Progenitor cell of endocrine pancreas (in vitro differentiated cells): ENCODE measurements at places on chromosomes 7 and 10. TPM values are rescaled to one million over a fixed set of nuclear protein-coding genes. Genes with fewer than 3 reads are reported as not detected.

TMEM243 gene
- 15.9 and 16.6 TPM in 2 replicates for total RNA-seq

GRCh38 chr10:35000936-35001335 lies 89.2 kb downstream of the CUL2 start:
- no peak for DNase-seq

- no peak for DNase-seq
Observed at GRCh38 chr7:65233409-65234034, 140.1 kb upstream of the ZNF92 start.

JAKMIP3 gene
- total RNA-seq, result 0.17 and 0.27 TPM in 2 replicates

DNA sequence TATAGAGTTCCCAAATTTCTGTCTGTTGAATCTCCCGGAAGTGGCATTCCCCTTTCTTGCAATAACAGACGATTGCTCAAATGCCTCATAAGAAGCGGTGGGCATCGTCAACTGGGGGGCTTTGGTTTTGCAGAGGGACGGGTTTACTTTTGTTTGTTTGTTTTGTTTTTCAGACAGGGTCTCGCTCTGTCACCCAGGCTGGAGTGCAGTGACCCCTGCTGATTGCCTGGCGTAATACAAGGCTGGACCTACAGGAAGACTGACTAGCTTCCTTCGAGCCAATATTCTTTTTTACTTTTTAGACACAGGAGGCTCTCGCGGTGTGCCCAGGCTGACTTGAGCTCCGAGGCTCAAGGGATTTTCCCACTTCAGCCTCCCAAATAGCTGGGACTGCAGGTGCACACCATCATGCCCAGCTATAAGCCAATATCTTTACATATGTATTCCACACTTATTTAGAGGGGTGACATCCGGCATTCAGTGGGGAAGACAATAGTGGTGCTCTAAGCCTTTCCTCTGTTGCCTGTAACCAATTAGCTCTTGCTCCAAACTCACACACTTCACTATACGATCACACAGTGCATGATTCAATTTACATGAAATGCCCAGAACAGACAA lies 58.1 kb downstream of the FHIP2A start:
- DNase-seq, result no peak

DNA sequence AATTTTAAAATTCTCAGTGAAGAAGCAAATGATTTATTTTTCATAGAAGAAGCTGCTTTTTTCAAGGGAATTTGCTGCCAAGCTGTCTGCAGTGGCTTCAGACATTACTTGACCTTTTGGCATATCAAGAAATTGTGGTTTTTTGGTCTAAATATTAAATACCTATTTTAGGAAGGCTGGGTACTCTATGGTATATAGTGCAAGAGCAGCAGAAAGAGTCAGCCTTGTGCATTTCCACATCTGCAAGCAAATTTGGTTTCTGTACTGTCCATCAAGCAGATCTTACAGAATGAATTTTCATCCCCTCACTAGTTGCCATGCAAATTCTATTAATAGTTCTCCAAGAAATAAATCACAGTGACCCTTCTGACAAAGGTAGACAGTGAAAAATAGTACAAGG lies 222.0 kb downstream of the BICC1 start:
- no peak for DNase-seq

DNA sequence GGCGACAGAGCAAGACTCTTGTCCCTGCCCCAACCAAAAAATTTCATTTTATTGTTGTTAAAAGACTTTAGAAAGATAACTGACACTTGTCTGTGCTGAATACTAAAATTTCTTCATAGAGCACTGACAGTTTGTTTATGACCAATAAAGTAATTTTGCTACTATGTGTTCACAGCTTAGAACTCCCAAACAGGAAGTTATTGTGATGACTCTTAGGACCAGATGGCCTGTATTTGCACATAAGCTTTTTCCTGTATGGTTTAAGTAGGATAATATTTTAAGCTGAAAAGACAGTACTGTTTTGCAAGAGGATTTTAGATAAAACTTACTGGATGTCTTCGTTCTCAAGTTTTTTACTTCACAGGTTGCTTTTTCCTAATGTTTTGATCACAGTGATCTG lies 80.7 kb downstream of the MMRN2 start:
- DNase-seq, result no peak

STOX1 gene
- 7.8 and 8.0 TPM in 2 replicates for total RNA-seq

GRCh38 chr10:21406595-21407193 lies 118.8 kb downstream of the SKIDA1 start:
- no peak for DNase-seq

DNA sequence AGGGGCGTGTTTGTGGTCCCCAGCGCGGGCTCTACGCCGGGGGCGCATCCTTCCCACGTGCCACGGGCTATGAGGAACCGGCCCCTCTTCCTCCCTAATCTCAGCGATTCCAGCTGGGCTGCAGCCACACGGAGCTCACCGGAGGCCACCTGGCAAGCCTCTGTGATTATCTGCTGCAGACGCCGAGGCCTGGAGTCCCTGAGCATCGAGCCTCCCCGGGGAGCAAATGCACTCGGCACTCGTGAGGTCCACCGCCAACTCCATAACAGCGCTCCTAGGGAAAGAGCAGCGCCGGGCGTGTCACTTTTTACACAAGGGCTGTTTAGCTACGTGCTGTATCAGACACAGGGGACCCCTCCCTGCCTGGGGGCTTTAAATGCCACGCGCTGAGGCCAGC lies 101.2 kb downstream of the DYNC2I1 start:
- DNase-seq, result no peak

GRCh38 chr10:72308320-72308987 lies 34.7 kb downstream of the DDIT4 start:
- no peak for DNase-seq

DNA sequence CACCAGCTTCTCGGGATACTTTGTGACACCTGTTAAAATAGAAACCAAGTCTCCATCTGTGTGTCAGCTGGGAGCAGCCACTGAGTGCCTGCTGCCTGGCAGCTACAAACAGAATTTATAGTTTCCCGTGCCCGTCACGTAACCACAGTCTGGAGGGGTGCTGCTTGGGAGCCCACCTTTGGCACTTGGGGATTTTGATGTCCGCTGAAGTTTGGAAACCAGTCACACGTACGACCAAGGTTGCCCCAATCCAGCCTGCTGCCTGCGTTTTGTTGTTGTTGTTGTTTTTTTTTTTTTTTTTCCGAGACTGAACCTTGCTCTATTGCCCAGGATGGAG lies 1.6 kb downstream of the TRRAP start:
- no peak for DNase-seq

DNA sequence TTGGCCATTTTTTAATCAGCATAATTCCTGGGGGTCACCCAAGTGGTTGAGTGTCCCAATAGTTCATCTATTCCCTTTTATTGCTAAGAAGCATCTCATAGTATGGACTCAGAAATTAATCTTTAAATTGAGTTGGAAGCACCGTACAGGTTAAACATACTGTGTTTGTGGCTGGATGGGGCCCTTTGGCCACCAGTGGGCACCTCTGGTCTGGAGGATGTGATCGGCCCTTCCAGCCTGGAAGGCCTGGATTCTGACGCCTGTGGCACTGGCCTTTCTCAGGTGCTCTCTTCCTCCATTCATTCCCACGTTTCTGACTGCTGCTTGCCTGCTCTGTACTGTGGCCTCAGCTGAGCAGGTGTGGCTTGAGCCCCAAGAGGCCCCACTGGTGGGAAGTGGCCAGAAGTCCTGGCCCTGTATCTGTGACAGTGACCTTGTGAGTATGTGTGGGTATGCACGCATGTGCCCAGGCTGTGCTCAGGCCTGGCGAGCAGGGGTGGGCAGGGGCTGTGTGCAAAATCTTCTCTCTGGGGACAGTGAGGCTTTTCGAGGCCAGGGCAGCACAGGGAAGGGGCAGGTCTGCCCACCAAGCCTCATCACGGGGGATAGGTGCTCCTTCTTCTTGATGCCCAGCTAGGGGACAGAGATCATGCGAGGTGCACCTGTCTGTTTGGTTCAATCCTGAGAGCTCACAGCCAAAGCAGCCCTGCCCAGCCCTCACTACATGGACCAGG lies 30.1 kb downstream of the LDB3 start:
- DNase-seq, result no peak

- no peak for DNase-seq
Observed at GRCh38 chr7:98399462-98399861, 1.4 kb downstream of the BAIAP2L1 start.

- no peak for DNase-seq
Observed at GRCh38 chr10:44985175-44985681, 6.6 kb upstream of the DEPP1 start.

DNA sequence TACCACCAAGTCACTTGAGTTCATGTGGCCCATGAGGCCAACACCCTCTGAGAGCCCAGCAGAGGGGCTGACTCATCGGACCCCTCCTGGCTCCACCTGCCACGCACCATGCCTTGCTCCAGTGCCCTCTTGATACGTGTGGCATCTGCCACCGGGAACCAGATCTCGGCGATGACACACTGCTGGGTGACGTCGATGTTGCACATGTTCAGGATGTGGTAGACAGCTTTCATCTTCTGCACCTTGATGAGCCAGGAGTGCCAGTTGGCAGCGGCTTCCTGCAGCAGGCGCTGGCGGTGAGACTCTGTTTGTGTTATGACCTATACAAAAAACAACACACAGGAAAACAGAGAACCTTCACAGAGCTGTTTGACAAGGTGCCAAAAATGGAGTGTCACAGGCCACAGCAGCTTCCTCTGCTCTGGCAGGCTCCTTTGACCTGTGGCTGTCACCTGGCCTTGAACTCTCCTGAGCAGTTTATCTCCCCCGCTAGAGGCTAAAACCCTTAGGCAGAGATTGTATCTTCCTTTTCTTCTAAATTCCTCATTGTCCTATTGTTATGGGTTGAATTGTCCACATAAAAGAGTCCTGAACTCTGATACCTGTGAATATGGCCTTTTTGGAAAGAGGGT lies 45.2 kb upstream of the TMEM213 start:
- no peak for DNase-seq

DNA sequence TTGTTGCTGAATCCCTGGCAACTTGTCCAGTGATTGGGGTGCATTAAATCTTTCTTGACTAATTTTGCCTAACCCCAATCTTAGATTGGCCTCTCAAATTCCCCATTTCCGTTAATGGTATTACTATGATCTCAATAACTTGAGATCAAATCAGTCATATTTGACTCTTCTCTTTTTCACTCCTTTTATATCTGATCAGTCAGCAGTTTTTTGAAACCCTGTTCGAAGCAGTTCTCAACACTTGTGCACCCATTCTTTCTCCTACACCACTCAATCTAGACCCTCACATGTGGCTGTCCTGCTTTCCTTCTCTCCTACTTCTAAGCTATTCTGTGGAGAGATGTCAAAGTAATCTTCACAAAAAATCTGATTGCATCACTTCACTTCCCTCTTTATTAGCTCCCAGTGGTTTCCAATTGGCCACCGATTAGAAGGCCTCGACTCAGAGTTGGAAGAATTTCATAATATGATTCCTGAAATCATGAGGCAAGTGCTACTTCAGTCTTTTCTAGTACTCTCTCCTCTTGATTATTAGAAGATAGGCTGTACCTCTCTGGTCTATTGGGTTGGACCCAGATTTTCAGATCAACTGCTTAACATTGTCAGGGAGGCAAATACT lies 128.9 kb downstream of the ZNF365 start:
- DNase-seq, result no peak

DNA sequence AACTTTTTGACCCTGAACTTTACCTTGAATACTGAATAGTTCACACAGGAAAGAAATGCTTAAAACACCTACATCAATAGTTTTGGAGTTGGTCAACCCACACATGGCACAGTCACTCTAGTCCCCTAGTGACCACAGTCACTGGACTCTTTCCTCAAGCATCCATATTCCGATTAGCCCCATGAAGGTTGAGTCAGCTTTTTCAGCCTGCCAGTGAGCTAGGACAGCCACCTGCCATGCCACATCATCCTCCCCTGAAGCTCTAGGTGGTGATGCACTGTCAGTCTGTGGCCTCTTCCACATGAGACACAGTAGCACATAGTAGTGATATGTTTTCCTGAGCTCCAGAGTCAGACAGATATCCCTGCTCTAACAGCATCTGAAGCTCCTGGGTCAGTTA lies 537.2 kb downstream of the XPNPEP1 start:
- no peak for DNase-seq

LRRC4 gene
- 15.9 and 19.4 TPM in 2 replicates for total RNA-seq

GRCh38 chr10:26464632-26465280 lies 26.6 kb downstream of the APBB1IP start:
- DNase-seq, result no peak

DNA sequence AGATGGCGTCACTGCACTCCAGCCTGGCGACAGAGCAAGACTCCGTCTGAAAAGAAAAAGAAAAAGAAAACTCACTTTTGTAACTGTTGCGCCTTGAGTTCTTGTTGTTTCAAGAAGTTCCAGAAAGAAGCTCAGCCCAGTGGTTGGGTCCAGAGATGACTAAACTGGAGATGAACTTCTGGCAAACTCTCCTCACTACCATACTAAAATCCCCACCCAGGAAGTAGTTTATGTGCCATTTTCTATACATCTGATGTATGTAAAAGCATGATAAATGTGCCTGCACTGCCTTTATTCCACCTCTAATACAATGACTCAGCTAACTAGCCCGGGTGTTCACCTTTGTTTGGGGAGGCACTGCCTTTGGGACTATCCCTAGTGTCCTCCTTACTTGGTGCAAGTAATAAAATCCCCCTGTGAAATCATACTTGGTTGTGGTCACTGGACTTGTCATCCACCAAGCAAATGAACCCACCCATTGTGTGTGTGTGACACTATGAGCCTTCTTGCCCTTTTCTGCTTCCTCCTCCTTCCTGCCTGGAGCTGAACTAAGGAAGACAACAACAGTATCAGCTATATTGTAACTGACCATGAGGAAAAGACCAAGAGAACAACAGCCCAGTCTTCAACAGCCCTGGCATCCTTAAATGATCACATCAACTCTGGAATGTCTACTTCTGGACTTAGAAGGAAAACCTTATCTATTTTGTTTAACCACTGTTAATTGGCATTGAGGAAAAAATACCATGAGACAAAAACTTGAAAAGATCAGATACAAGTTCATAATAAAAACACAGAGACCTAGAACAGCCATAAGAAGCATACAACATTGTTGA lies 33.6 kb downstream of the JMJD1C start:
- DNase-seq, result no peak
